ENCODE measurements at places on chromosomes 7 and 10.

DNA sequence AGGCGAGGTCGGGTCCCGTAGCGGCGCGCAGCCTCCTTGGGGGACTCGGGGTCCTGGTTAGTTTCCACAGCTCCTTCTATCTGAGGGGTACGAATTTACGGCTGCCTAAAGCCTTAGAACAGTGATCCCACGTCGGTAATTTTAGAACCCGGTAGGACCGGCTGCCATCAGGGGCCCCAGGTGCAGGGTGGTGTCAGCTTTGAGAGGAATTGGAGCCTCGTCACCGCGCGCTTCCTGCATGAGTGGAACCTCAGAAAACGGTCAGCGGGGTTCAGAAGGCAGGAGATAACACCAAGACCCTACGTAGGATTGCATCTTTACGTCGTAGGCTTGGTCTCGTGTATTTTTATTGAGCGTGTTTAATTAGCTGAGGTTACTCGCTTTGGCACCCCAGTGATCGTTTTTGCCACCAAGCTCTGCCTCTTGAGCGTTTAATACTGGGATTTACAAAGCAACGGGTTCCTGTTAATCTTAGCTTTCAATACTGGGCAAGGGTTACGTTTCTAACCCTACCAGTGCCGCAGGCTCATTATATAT, 443 bp downstream of the RNF32 start:
- DNase-seq = no peak

DNA sequence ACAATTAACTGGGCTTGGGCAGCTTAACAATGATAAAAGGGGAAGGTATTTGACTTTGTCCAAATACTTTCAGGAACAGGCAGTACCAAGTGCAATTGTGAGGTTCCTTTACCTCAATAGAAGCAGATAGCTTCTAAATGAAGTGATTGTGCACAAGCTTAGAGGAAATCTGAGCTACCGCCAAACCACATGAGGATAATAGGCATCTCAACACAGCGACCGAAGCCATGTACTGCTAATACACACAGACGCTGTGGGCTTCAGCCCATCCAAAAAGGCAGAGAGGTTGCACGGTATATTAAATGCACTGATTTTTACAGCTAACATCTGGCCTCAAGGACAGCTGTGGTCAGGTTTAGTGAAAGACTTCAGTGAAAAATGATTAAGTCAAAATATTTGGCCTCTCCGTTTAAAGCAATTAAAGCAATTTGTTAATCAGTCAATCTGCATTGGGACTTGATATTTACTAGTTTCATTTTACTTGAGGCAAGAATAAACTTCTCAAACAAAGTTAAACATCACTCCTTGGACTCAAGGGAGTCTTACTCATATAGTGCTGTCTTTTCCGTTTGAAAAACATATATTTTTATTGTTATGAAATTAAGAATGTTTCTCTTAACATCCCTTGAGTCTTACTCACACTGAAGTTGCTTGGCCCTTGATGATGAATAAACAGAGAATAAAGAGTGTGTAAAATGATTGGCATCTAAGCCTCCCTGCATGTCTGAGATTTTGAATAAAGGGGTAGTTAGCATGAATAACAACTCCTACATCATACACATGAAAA, 306.3 kb downstream of the C7orf25 start:
- DNase-seq = no peak

GRCh38 chr10:24884316-24884715, 68.1 kb downstream of the PRTFDC1 start:
- no peak for DNase-seq

DNA sequence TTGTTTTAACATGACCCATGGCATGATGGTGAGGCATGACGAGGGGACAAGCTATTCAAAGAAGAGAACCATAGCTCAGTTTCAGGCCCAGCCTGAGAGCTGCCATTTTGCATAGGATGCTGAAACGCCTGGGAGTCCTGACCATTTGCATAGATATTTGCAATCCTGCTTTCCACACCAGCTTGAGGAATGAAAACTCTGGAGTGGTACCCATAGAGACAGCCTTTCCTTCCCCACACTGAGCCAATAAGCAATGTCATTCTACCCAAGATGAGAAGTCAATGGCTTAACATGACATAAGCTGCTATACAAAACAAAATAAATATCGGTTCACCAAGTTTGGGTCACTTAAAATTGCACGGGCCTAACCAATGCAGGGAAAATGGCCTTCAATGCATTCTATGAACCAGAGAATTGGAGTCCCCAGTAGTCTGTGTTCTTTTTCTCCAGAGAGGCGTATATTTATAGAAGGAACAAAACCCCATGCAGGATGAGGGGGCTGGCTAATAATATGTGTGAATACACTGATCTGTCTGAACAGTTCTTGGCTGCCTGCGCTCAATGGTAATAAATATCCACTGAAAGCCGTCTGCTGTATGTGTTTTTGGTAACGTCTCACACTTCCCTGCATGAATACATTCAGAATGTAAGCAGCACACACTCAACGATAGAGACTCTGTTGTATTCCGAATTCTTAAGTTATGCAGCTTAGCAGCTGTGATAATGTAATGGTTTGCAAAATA, 329.3 kb downstream of the FRMD4A start:
- no peak for DNase-seq

DNA sequence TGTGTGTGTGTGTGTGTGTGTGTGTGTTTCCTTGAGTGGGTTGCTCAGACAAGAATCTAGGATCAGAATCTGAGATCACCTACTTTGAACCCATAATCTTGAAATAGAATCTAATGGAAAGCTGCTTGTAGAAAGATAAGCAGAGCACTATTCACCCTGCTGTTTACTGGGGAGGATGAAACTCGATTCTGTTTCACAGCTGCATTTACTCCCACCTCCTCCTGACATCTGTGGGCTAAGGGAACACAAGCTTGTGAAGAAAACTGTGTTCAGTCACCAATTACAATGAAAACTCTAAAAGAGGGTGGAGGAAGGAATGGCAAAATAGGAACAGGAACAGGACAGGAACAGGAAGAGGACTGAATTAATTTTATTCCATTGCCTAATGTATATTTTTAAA, 269.5 kb downstream of the TSPAN12 start:
- no peak for DNase-seq

DNA sequence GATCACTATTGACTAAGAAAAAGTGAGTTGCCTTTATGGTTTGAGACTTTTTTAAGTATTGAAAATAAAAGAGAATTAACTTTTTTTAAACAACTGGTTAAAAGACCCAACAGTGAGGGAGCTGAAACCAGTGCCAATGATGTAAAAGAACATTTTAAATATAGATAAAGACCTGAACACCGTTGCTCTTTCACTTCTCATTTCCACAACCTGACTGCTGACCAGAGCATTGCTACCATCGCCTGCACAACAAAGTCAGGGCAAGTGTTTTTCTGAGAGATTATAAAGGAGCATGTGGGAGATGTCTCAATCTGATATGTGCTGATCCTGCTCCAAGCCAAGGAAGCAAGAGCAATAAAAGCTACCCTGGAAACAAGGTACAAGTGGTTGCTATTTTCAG, 34.7 kb downstream of the IMMP2L start:
- no peak for DNase-seq

DNA sequence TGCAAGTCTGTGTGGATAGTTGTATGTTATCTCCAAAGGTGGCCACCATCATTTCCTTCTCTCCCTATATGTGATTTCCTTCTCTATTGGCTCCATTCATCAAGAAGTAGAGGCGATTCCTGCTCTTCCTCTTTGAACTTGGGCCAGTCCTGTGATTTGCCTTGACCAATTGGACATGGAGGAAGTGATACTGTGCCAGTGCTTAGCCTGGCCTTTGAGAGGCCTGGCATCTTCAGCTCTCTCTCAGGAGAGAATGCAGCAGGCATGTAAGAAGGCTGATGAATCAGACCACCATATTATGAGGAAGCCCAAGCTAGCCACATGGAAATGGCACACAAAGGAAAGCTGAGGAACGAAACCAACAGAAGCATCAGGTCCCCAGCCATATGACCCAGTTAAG, 195.0 kb upstream of the SVIL start:
- no peak for DNase-seq

- no peak for DNase-seq
These were observed 9.0 kb upstream of the BAIAP2L1 start for GRCh38 chr7:98409843-98410242.

GRCh38 chr10:76206797-76207352, 775.5 kb downstream of the LRMDA start:
- no peak for DNase-seq
